ENCODE measurements at places on chromosomes 4 and X. TPM values are rescaled to one million over a fixed set of nuclear protein-coding genes. Genes with fewer than 3 reads are reported as not detected.

Gene MCF2
- 0.78 TPM for total RNA-seq

Gene RNF175
- total RNA-seq, result not detected

Gene MAGEA10
- total RNA-seq, result not detected

Gene TLR10
- total RNA-seq, result 0.26 TPM

Gene MAGEC2
- total RNA-seq, result not detected

Gene ADH7
- not detected for total RNA-seq

Gene GK
- total RNA-seq, result 2.9 TPM

Gene RHOXF1
- not detected for total RNA-seq

Gene PDLIM3
- total RNA-seq, result 40.2 TPM

Gene FGB
- not detected for total RNA-seq

Gene ZAR1
- not detected for total RNA-seq

DNA sequence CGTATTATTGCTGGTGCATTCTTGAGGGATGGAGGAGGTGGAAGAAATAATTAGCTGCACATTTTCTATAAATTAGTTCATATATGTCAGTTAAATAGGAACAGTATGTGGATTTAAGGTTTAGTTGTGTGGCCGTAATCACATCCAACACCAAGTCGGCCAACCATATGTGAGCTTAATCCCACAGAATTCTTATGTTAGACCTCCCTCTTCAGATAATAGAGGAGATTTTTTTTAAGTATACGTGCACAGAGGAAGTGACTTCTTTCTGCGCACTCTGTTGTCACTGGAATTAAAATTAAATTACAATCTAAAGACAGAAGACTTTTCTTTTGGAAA is 2.1 kb downstream of the SEPTIN11 start:
- H3K27me3 ChIP-seq, result no peaks in the 10 kb centered on the region
- H3K36me3 ChIP-seq, result no peaks in the 10 kb centered on the region
- no peak for DNase-seq
- peaks cover 27% of the 10 kb centered on the region for H3K4me1 ChIP-seq
- no peak overlapping the region for H3K27ac ChIP-seq

GRCh38 chrX:154991039-154991438 is 31.5 kb downstream of the F8 start:
- no peak for DNase-seq
- H3K4me1 ChIP-seq, result peaks cover 22% of the 10 kb centered on the region
- H3K27me3 ChIP-seq, result no peaks in the 10 kb centered on the region
- no peaks in the 10 kb centered on the region for H3K36me3 ChIP-seq
- H3K27ac ChIP-seq, result no peak overlapping the region

DNA sequence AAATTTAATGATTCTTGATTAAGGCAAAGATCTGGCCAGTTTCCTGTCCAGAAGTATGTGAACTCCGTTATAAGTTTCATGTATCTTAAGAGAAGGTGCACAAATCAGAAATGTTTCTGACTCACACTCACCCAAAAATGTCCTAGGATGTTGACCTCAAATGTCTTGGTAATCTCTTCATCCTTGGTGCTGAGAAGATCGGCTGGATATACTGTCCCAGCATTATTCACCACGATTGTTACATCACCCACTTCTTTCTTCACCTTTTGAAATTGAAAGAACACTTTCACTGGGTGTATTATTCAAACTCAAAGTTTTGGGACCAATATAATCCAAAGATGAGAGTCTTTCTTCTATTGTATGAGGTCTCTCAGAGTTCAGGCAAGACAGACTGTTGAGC is 5.7 kb downstream of the HSD17B13 start:
- no peaks in the 10 kb centered on the region for H3K36me3 ChIP-seq
- H3K4me3 ChIP-seq, result no peak overlapping the region
- H3K4me1 ChIP-seq, result peaks cover 29% of the 10 kb centered on the region
- no peaks in the 10 kb centered on the region for H3K27me3 ChIP-seq
- DNase-seq, result no peak

GRCh38 chr4:8120501-8120900 is 38.1 kb downstream of the ABLIM2 start:
- peaks cover 11% of the 10 kb centered on the region for H3K4me1 ChIP-seq
- peak; percentile 85 for DNase-seq
- no peak overlapping the region for H3K4me3 ChIP-seq

DNA sequence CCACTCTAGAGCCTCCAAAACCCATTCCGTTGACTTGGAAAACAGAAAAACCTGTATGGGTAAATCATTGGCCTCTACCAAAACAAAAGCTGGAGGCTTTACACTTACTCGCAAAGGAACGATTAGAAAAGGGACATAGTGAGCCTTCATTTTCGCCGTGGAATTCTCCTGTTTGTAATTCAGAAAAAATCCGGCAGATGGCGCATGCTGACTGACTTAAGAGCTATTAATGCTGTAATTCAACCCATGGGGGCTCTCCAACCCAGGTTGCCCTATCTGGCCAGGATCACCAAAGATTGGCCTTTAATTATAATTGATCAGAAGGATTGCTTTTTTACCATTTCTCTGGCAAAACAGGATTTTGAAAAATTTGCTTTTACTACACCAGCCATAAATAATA is 60.8 kb downstream of the ZNF732 start:
- no peaks in the 10 kb centered on the region for H3K36me3 ChIP-seq
- H3K4me3 ChIP-seq, result no peak overlapping the region
- H3K4me1 ChIP-seq, result peaks cover 10% of the 10 kb centered on the region
- no peak overlapping the region for H3K27ac ChIP-seq

DNA sequence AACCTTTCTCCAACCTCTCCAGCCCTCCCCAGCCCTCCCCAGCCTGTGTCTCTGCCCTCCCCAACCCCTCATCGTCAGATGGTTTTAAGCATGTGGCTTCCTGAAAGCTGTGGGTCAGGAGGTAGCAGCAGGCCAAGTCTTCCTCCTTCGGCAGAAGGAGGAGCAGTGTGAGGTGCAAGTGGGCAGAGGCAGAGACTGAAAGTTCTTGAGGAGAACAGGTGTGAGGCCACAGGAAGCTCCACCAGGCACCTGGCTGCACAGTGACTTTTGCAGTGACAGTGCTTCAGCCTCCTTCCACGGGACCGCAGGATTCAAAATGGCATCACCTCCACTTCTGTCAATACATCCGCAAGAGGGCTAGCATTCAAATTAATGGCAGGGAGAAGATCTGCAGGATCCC is 203.9 kb upstream of the LEF1 start:
- DNase-seq, result no peak
- no peak overlapping the region for H3K27ac ChIP-seq
- no peaks in the 10 kb centered on the region for H3K36me3 ChIP-seq
- no peaks in the 10 kb centered on the region for H3K27me3 ChIP-seq
- no peaks in the 10 kb centered on the region for H3K4me1 ChIP-seq
- H3K4me3 ChIP-seq, result no peak overlapping the region

DNA sequence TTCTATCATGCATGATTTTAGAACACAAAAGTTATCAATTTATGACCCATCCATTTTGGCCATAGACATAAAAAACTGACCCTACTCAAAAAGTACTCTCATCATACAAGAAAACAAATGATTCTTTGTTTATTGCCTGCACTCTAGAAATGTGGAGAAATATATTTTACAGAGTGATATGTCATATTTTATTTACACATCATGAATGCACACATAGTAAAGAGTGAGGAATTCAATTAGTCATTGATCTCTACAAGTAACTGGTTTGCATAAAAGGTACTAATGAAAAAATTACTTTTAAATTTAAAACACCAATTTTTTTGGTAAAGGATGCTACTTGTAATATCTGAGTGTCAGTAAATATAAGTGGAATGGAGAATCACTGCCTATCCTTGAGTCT is 242.5 kb upstream of the FAT4 start:
- H3K36me3 ChIP-seq, result no peaks in the 10 kb centered on the region
- no peak overlapping the region for H3K4me3 ChIP-seq
- no peak for DNase-seq
- no peaks in the 10 kb centered on the region for H3K27me3 ChIP-seq
- H3K27ac ChIP-seq, result no peak overlapping the region
- no peaks in the 10 kb centered on the region for H3K4me1 ChIP-seq

GRCh38 chr4:8192748-8193738 is 6.0 kb upstream of the SH3TC1 start:
- H3K27me3 ChIP-seq, result no peaks in the 10 kb centered on the region
- no peaks in the 10 kb centered on the region for H3K36me3 ChIP-seq
- no peak overlapping the region for H3K4me3 ChIP-seq
- peaks cover 34% of the 10 kb centered on the region for H3K4me1 ChIP-seq
- DNase-seq, result peak; percentile 84
- H3K27ac ChIP-seq, result peak overlapping the region; percentile 13

DNA sequence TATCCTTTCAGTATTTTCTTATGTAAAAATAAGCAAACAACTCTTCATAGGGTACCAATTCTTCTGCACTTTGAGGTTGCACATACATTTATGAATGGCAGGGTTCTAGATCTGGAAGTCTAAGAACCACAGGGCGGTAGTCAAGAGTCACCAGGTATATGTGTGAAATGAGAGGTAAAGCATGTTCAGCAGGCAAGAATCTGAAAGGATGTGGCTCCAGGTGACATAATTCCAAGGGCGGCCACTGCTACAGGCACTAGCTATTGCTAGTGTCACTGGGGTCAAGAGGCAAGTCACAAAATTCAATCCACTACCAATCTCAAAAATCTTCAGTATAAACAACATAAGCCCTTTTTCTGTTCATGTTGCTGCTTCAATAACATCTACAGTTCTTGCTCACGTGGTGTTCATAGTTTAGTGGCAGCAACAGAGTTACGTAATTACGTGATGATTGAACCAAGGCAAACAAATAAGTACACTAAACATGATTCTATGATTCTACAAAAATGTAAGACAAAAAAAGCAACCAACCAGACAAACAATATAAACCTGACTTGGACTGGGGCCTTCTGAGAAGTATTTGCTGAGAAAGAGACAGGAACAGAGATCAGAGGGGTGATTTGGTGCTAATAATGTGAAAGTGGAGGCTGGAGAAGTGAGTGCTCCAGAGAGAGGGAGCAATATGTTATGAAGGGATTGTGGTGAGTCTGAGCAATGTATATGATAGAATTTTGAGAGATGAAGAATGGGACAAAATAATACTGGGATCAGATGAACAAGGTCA is 101.7 kb downstream of the NAA11 start:
- H3K4me3 ChIP-seq, result no peak overlapping the region
- no peaks in the 10 kb centered on the region for H3K36me3 ChIP-seq
- no peak for DNase-seq
- H3K27ac ChIP-seq, result no peak overlapping the region
- H3K27me3 ChIP-seq, result no peaks in the 10 kb centered on the region

GRCh38 chr4:109332926-109333464 is 30.5 kb upstream of the COL25A1 start:
- no peak overlapping the region for H3K4me3 ChIP-seq
- H3K27ac ChIP-seq, result no peak overlapping the region
- no peaks in the 10 kb centered on the region for H3K27me3 ChIP-seq
- no peaks in the 10 kb centered on the region for H3K36me3 ChIP-seq
- H3K4me1 ChIP-seq, result no peaks in the 10 kb centered on the region

GRCh38 chr4:20612313-20612712 is 87.9 kb upstream of the PACRGL start:
- H3K27ac ChIP-seq, result no peak overlapping the region
- no peaks in the 10 kb centered on the region for H3K4me1 ChIP-seq
- H3K4me3 ChIP-seq, result no peak overlapping the region
- no peaks in the 10 kb centered on the region for H3K27me3 ChIP-seq
- H3K36me3 ChIP-seq, result no peaks in the 10 kb centered on the region

DNA sequence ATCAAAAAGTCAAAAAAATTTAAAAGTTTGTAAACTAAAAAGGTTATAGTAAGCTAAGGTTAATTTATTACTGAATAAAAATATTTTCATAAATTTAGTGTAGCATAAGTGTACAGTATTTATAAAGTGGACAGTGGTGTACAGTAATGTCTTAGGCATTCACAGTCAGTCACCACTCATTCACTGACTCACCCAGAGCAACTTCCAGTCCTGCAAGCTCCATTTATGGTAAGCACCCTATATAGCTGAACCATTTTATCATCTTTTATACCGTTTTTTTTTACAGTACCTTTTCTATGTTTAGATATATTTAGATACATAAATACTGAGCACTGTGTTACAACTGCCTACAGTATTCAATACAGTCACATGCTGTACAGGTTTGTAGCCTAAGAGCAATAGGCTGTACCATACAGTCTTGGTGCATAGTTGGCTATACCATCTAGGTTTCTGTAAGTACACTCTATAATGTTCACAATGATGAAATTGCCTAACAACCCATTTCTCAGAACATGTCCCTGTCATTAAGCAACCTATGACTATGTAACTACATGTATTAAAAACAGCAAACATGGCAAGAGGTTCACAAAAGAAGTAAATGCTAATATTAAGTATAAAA is 18.6 kb downstream of the ACSL4 start:
- no peaks in the 10 kb centered on the region for H3K27me3 ChIP-seq
- no peak overlapping the region for H3K4me3 ChIP-seq
- no peaks in the 10 kb centered on the region for H3K4me1 ChIP-seq
- DNase-seq, result no peak
- no peak overlapping the region for H3K27ac ChIP-seq
- no peaks in the 10 kb centered on the region for H3K36me3 ChIP-seq

- H3K4me1 ChIP-seq, result peaks cover 11% of the 10 kb centered on the region
- DNase-seq, result no peak
- no peak overlapping the region for H3K4me3 ChIP-seq
- H3K27me3 ChIP-seq, result no peaks in the 10 kb centered on the region
Measured at GRCh38 chrX:12954981-12955380, 19.9 kb upstream of the TMSB4X start.

DNA sequence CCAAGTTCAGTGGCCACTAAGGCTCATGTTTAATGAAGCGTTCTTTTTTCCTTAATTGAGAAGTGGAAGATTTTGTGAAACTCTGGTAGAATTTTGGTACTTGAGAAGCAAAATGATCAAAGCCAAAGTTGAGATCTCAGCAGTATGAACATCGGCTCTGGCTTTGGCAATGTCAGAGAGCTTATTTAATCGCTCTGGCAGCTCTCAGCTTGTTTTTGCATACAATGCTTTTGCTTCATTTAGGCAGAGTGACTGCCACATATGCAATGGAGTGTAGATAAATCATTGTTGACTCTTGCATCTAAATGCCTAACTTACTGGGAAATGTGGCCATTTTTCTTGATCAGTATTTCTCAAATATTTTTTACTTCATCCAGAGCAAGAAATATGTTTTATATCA is 135.7 kb downstream of the AASDH start:
- no peak overlapping the region for H3K27ac ChIP-seq
- H3K36me3 ChIP-seq, result no peaks in the 10 kb centered on the region
- H3K4me3 ChIP-seq, result no peak overlapping the region

DNA sequence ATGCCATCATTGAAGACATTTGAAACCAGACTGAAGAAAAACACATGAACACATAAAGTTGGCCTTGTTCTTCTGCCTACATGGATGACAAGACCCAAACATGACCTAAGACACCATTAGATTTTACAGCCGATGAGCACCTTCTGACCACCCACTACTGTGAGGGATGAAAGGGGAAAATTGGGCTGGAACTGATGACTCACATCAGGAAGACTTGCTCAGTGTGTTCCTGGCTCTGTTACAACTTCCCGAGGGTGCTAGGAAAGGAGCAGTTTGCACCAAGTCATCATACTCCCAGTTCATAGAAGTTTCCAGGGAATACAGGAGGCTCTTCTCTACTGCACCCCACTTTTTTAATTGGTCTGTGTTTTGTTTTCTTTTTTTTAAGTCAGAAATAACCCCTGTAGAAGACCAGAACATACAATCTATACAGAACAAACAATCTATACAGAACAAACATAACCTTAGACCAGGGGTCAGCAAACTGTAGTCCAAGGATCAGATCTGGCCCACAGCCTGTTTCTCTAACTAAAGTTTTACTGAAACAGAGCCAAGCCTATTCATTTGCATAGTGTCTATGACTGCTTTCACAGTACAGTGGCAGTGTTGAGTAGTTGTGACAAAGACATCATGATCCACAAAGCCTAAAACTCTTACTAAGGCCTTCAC is 25.3 kb downstream of the BTC start:
- peaks cover 7% of the 10 kb centered on the region for H3K4me1 ChIP-seq
- H3K36me3 ChIP-seq, result no peaks in the 10 kb centered on the region
- no peaks in the 10 kb centered on the region for H3K27me3 ChIP-seq

- H3K27me3 ChIP-seq, result no peaks in the 10 kb centered on the region
- H3K4me1 ChIP-seq, result no peaks in the 10 kb centered on the region
- DNase-seq, result no peak
- no peak overlapping the region for H3K27ac ChIP-seq
- H3K4me3 ChIP-seq, result no peak overlapping the region
Measured at GRCh38 chrX:27775984-27776383, 31.8 kb upstream of the MAGEB10 start.

Data from body of pancreas (tissue), 4 donors.